ENCODE measurements at places on chromosomes 12 and 14.

- DNase-seq: no peak
Observed at GRCh38 chr12:109389146-109389545, 41.4 kb downstream of the MYO1H start.

- DNase-seq: no peak
Observed at GRCh38 chr12:132024758-132025157, 75.0 kb downstream of the EP400 start.

GRCh38 chr12:28620281-28620680 lies 430.0 kb downstream of the CCDC91 start:
- no peak for DNase-seq

DNA sequence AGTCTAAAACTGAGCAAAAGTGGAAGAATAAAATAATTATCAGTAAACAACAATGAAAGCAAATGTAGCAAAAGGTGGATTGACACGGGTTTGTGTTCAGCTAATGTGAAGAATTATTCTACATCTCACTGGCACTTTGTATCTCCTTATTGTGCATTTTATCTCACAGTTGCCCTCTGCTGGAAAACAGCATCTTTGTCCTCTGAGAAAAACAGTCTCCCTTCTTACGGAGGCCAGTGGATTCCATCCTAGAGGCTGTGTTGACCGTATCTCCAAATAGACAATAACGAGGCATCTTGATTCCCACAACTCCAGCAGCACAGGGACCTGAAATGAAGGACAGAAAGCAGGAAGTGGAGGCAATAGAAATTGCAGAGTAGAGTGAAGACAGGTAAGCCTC lies 51.3 kb upstream of the PLBD1 start:
- DNase-seq: peak; percentile 19

- DNase-seq: no peak
Observed at GRCh38 chr14:70425354-70425753, 8.5 kb upstream of the SYNJ2BP start.

DNA sequence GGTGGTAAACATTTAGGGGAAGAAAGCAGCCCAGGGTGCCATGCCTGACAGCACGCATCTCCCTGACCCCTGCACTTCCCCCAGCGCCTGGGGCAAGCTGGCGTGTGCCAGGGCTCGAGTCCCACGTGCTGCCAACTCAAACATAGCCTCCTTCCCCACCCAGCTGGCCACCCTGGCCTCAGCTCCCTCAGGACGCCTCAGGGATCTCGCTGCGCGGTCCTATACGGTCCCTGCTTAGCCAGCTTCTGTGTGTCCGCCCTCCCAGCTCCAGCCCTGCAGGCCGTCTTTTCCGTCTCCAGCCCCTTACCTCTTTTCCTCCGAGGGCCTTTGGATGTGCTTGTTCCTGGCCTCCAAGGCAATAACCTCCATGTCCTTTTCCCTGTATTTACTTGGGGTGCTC lies 71.0 kb downstream of the TESC start:
- DNase-seq: no peak

- no peak for DNase-seq
Observed at GRCh38 chr14:68757618-68758081, 35.2 kb downstream of the ZFP36L1 start.
